Urinary bladder (tissue), 4 donors: ENCODE measurements at places on chromosomes 16 and 17.

- no peak for DNase-seq
Measured at GRCh38 chr17:5286846-5287245, 4.8 kb downstream of the RABEP1 start.

DNA sequence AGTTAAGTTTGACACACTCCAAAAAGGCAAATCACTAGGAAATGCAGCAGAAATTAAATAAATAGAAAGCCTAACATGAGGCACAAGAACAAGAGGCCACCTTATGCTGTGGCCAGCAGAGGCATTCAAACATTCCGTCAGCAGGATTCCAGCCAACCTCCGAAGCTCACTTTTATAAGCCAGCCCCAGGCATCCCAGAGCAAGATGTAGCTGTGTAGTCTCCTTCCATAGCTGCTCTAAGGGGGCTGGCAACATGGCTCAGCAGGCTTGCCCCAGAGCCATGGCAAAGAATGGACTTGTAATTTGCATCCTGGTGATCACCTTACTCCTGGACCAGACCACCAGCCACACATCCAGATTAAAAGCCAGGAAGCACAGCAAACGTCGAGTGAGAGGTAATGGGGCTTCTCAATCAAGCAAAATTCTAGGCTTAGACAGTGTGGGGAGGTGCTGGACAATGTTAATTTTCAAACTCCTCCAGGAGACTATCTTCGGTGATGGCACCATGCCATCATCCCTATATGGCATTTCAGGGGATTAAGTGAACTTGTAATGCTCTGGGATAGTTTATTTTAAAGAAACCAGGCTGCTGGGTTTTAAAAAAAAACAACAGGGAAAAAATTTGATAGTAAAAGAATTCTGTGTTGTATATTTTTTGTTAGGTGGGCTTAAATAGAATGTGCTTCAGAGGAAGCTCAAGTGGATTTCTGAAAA lies at the start of gene CLEC3A:
CLEC3A (plus strand) TSS at position 202 of the 714 bp plus-strand sequence; CDS start at position 281, 79 bp downstream.
- DNase-seq: no peak

GRCh38 chr16:3161235-3162018 lies 26.6 kb upstream of the OR1F1 start:
- DNase-seq: no peak

DNA sequence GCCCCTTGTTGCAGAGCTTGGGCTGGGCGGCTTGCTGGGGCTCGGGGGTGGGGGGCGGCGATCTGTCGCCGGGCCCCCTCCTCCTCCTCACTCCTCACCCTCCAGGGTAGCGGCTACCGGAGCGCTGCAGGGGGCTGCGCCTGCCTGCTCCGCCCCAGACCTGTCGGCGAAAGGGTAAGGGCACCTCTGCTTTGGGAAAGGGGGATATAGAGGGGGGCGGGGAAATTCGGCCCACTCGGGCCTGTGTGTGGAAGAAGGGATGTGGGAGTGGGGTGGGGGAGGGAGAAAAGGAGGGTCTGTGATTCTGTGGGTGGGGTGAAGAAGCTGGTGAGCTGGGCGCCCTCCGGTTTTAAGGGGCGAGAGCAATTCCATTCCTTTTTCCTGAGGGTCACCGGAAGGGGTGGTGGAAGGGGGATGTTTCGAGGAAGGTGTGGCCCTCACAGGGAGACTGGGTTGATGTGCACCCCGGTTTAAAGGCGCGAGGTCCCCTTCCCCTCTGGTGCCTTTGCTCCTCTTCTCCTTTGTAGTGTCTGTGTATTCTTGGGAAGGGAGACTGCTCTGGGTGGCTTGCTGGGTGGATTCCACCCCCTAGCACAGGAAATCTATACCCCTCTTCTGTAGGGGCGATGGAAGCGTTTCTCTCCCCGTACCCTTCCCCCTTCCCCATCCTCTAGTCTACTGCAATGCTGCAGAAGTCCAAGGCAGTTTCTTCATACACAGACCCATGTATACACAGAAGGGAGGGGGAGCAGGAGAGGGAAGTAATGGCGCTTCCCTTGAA lies 878 bp downstream of the TAOK1 start:
- DNase-seq: no peak

DNA sequence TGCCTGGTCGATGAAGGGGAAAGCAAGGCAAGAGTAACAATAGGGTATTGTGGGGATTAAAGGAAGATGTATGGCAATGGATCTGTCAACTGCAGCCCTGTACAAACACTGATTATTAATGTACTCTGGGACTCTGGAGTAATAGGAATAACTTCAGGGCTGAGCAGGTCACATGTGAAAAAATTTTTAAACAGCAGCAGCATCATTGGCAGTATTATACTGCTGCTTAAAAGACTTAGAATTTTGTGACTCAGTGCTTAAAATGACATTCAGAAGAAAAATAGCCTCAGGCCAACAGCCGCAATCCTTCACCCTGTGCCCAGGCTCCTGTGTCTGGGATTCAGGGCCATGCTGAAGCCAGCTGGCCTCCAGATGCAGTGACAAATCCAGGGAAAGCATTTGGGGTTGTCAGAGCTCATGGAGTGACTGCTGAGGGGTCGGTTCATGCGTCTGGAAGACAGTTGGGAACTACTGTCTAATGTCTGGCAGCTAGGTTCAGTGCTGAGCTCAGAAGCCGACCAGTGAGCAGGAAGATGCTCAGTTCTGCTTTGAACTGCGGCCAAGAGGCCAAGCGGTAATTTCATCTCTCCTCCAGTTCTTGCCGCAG lies 22.2 kb downstream of the TEX2 start:
- peak; percentile 35 for DNase-seq

DNA sequence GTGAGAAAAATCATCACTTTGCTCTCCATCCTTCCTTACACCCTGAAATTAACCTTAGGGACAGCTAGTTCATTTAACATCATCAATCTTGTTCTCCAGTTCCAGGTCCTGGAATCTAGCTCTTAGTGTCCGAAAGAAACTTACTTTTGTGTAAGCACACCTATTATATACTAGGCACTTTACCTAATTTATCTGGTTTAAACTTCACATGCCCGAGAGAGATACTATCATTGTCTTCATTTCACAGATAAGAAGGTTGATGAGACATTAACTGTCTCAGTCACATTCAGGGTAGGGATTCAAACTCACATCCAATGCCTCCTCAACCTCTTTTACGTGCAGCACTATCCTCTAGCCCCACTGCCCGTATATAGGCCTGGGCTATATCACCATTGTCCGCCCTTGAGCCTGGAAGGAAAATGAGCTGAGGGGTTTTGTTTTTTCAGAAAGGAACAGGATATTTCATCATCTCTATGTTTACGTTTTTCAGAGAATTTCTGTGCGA lies 501 bp upstream of the AP2B1 start:
- DNase-seq: no peak

- DNase-seq: no peak
Measured at GRCh38 chr17:42901535-42902229, 1.1 kb downstream of the G6PC1 start.

GRCh38 chr16:12503191-12503590 lies 300.5 kb downstream of the CPPED1 start:
- DNase-seq: no peak

DNA sequence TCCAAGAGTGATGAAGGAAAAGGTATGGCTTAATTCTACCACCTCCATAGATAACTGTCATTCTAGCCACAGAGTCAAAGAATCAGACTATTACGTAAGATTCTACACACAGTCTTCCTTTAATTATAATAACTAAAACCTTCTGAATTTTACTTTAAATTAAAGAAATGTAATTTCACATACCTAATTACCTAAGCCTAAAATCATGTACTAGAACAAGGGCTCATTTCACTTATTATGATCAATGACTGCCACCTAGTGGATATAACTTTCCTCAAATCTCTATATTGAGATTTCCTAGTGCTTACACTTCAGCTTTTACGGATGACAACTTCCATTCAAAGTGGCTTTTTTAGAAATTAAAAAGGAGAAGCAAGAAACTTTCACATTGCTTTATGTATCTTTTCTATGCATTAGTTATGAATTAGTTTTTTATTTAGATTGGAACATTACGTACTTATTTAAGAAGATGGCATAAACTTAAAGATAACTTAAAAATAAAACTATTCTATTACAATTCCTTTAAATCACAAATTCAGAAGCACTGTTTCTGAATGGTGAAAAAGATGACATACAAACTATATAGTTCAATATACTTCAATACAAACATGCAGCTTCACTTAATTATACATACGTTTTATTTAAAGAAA lies 18.2 kb upstream of the ABCA10 start:
- DNase-seq: no peak

DNA sequence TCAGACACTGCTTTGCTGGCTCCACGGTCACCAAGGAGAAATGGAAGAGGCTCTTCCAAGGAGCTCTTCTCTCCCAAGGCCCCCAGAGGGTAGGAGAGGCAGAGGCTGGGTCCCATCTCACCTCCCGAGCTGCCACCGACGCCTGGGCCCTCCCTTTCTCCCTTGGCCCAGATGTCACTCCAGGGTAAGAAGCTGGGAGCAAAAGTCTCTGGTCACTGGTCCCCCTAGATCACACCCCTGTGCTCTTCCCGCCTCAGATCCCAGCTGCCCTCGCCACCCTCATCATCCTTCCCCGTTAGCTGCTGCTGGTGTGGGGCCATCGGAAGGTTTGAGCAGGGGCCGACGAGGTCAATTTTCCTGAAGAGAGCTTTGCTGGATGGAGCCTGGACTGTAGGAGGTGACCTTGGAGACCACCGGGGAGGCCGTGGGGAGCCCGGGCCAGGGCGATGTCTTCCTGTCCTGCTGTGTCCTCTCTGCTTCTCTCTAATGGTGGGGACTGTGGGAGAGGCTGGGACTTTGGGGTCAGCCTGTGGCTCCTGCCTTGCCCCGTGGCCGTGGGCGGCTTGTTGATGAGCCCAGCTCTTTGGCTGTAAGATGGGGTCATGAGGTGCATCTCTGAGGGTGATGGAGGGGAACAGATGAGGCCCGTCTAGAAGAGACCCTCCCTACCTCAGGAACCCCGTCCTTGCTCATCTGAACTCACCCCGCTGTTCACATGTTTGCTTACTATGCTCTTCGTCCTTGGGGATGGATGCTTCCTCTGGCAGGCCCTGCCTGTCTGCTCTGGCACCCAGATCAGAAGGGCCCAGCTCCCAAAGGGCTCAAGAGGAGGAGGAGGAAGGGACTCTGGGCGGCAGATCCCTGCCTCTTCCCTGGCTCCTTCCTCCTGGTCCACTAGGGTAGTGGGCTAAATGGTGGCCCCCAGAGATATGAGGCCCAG lies 11.4 kb upstream of the RHBDF2 start:
- no peak for DNase-seq

- peak; percentile 66 for DNase-seq
Measured at GRCh38 chr17:44556166-44556831, 985 bp upstream of the FZD2 start.

DNA sequence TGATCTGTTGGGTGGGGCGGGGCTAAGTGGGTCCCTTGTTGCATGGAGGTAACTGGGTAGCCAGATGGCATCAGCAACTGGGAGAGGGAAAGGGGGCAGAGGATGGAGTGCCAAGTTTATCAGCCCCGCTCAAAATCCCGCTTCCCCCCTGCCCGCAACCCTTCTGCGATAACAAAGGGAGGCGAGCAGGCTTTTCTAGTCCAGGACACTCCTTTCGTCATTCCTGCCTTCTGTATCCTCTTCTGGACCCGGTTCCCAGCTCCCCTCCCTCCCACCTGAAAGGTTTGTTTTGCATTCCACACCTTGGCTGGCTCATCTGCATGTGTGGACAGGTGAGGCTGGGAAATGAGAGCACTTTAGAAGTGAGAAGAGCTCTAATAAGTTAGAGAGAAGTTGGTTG lies 53.3 kb downstream of the HLF start:
- DNase-seq: no peak

- no peak for DNase-seq
Measured at GRCh38 chr16:29306943-29307597, 99.4 kb downstream of the NPIPB11 start.

GRCh38 chr16:77700846-77701245 lies 21.5 kb upstream of the NUDT7 start:
- no peak for DNase-seq

- DNase-seq: no peak
Measured at GRCh38 chr17:73939806-73940205, 263.7 kb upstream of the RPL38 start.

DNA sequence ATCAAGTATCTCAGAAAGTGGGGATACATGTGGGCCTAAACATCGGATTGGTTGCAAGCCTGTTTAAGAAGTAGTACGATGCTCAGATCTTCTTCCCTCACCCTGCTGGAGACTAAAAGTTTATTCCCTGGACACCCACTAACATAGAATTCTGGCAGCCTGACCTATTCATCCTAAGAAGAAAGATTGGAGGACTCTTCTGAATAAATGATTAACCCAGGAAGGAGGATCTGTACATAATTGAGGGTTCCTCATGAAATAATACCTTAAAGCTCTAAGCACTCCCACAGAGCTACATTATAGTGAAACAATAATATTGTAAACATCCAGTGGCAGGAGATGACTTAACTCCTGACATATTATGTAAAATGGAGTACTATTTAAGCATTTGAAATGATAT lies 111.7 kb downstream of the NLK start:
- no peak for DNase-seq

DNA sequence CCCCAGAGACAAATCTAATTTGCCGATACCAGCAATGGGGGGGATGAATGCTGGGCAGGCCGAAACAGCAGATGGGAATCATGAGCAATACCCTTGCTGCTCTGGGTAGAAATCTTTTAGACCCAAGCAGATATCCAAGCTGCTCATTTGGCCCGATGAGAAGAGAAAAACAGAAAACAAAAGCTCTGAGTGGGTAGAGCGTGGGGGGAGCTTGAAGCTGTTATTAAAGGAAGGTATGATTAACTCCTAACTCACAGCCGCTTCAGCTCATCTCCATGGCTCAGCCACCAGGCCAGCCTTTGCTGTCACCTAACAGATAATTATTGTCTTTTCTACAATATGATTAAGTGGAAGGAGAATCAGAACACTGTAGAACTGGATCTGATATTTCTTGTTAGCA lies 58.3 kb downstream of the VPS35L start:
- no peak for DNase-seq

DNA sequence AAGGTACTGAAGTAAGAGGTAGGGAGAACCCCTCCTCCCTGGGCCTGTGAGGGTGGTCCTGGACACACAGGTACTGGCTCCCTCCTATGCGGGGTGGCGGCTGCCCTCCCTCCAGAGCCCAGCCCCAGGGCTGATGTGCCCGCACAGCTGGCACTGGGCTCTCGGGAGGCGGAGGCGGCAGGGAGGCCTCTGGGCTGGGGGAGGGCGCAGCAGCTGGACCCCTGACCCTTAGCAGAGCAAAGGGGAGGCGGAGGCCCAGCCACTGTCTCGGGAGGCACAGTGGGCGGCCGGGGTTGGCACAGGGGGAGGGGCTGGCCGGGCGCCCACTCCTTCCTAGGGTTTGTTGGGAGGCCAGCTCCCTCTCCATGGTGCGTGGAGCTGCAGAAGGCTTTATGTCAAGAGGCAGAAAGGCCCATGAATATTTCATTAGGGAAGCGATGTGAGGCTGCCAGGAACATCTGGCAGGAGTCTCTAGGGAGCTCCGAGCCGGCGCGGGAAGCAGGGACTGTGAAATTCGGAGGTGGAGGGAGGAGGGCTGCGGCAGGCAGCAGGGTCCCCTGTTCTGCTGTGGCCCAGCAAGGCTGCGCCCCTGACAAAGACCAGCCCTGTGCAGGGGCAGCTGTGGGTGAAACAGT lies 44.1 kb upstream of the ACSF3 start:
- DNase-seq: no peak
